AG04450 (cell line): ENCODE measurements at places on chromosomes 5 and 9.

DNA sequence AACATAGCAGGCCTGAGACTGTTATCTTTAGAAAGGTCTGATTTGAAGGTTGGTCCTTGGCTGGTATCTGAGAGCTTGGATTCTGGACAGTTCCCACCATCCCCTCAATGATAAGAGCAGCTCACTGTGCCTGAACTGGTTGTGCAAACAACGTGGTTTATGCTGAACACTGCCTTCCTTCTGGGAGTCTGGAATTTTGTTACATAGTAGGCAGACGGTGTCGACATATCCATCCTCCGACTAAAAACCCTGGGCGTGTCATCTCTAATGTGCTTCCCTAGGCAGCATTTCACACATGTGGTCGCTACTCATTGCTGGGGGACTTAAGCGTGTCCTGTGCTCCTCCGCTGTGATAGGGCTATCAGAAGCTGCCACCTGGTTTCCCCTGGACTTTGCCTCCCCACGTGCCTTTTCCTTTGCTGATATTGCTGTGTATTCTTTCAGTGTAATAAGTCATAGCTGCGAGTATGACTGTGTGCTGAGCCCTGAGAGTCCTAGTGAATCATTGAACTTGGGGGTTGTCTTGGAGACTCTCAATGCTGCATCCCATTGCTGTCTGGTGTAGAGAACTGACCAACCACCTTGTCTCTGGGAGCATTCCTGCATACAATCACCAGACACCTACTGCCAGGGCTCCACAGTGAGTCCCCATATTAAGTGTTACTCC, 119.1 kb upstream of the TBC1D2 start:
- DNase-seq, result peak; percentile 65

DNA sequence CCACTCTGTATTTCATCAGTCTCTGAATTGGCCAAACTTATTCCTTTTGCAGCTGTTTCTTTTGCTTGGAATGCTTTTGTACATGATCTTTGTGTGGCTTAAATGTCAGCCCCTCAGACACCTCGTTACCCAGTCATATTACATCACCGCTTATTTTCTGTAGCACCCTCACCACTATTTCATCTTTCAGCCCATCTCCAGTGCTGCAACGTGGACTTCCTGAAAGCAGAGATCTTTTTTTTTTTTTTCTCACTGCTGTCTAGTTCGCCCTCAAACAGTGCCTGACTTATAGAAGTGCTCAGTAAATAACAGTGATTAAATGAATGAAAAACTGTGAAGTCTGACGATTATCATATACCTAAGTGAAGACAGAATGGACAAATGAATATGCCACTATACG, 835 bp downstream of the SRA1 start:
- no peak for DNase-seq

DNA sequence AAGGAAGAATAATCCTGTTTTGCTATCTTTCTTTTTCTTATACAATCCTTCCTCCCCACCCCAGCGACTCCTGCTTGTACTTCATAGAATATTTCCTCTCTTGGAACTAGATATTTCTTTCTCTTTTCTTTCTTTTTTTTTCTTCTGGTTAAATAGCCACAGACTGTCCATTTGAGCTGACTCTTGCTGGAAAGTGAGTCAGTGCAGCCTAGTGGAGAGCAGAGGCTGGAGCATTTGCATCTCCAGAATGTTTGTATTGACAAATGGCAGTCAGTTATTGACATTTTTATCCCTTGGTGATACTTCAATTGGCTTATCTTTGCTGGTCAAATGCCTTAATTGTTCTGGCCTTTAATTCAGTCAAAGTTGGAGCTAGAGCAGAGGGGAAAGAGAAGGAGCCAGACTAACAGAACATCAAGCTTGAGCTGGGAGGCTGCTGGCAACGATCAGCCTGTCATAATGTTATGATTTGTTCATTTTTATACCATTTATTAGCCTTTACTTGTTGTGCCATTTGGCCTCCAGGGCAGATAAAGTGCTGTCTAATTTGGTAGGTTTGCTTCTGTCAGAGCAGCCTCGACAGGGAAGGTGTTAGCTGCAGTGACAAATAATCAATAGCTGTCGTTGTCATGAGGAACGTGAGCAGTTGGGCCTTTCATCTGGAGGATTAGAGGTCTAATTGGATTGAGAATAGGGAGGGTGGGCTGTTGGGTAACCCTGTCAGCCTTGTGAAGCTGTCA, 69.0 kb downstream of the INVS start:
- DNase-seq, result no peak

DNA sequence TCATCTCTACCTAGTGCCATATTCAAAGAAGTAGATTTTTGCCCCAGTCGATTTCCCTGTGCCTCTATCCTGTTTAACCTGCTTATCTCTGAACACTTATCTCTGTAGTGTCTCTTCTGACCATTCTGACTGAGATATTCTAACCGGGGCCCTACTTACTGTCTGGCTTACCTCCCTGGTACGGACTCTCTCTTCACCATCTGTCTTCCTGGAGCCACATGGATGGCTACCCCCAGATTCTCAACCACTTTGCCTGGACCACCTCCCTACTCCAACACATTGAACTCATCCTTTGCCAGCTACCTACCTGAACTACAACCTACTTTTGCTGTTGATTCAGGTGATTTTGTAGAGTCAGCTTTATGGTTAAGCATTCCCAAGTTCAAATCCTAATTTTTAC, 397.4 kb upstream of the SLC24A2 start:
- no peak for DNase-seq

- no peak for DNase-seq
Measured at GRCh38 chr5:43287493-43287892, 25.7 kb downstream of the HMGCS1 start.

- DNase-seq, result no peak
Measured at GRCh38 chr5:154513669-154514084, 35.6 kb upstream of the HAND1 start.

DNA sequence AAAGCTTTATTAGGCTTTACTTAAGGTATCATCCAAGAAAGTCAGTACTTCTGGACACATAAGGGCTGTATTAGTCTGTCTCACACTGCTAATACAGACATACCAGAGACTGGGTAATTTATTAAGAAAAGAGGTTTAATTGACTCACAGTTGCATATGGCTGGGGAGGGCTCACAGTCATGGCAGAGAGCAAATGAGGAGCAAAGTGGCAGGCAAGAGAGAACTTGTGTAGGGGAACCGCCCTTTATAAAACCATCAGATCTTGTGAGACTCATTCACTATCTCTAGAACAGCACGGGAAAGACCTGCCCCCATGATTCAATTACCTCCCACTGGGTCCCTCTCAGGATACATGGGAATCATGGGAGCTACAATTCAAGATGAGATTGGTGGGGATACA, 49.2 kb upstream of the SLC44A1 start:
- no peak for DNase-seq

GRCh38 chr5:106397700-106398099, 1273.0 kb downstream of the EFNA5 start:
- peak; percentile 78 for DNase-seq

DNA sequence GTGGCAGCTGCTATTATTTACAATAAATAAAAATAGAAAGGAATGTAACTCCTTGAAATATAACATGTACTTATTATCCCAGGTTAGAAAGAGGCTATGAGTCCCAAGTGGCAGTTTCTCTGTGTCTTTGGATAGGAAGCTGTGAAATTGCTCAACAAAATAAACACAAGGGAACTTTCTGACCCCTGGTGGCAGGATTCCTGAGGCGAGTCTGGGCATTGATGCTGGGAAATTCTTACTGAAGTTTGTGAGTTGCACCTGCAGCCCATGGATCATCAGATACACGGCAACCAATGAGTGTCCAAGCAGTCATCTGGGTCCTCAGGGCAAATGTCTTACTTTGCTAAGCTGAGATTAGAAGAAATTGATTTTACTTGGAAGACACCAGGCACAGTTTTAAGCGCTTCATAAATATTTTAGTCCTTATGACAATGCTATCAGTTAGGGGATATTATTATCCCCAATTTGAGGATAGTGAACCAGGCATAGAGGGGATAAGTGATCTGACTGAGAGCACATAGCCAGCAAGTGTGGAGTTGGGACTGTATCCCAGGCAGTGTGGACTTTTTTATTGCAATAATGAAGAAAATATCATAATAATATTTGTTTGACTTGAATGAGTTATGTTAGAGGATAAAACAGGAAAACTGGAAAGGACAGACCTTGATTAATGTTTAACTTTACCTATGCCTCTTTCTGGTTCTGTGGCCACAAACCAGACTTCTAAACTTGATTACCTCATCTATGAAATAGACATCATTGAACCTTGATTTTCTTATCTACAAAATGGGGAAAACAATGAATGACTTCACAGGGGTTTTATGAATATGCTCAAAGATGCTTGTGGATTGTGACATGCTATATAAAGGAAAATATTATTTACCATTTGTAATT, 265.5 kb upstream of the ADAMTSL1 start:
- DNase-seq, result no peak

- no peak for DNase-seq
Measured at GRCh38 chr5:8864053-8864452, 681.8 kb downstream of the SEMA5A start.

- no peak for DNase-seq
Measured at GRCh38 chr9:131407717-131408195, 13.9 kb downstream of the PRRC2B start.

DNA sequence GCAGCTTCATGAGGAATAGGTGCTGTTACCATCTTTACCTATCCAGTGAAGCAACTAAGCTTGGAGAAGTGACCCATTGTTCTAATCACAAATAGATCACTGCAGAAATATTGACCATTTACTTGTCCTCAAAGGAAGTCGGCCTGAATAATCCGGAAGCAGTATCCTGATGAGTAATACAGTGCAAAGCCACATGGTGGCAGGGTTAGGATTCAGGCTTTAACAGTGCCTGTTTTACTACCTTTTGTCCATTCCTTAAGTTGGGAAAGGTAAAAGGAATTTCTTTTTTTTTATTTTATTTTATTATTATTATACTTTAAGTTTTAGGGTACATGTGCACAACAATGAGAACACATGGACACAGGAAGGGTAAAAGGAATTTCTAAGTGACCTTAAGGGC, 336.3 kb downstream of the KDM4C start:
- no peak for DNase-seq

DNA sequence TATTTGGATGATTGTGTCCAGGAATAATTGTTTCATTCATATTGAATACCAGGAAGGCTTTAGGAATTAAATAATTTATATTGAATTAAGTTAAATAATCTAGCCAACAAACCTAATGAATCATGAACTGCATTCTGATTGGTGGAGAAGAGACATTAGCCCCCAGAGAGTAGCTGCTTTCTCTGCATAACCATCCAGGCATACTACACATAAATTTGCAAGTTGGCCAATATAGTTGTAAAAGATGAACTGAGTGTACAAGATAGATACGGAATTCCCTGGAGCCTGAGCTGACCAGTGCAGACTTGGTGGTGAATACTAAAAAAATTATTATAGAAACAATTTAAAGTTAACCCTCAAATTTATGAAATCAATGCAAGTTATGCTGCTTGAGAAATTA, 311.8 kb upstream of the KIF2A start:
- no peak for DNase-seq

GRCh38 chr9:113580041-113580953, 116.8 kb downstream of the RGS3 start:
- DNase-seq, result no peak

GRCh38 chr9:122281368-122281767, 16.7 kb downstream of the MRRF start:
- no peak for DNase-seq

DNA sequence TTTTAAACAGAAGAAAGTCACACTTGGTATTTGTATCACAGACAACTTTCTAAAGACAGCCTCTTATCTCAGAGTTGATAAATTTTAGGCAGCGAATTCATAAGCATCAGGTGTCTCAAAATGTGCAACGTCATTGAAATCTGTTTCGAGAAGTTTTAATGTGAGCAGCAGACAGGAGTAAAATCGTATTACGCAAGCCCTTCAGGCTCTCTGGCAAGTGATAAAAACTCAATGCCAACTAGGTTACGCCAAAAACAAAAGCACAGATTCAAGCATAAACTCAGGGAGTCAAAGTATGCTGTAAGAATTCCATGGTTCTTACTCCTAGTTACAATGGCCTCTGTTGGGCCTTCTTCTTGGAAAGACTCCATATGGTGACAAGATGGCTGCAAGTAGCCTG, 244.7 kb downstream of the SEMA5A start:
- no peak for DNase-seq

- DNase-seq, result peak; percentile 20
Measured at GRCh38 chr9:94212091-94212490, 47.0 kb upstream of the ZNF169 start.

DNA sequence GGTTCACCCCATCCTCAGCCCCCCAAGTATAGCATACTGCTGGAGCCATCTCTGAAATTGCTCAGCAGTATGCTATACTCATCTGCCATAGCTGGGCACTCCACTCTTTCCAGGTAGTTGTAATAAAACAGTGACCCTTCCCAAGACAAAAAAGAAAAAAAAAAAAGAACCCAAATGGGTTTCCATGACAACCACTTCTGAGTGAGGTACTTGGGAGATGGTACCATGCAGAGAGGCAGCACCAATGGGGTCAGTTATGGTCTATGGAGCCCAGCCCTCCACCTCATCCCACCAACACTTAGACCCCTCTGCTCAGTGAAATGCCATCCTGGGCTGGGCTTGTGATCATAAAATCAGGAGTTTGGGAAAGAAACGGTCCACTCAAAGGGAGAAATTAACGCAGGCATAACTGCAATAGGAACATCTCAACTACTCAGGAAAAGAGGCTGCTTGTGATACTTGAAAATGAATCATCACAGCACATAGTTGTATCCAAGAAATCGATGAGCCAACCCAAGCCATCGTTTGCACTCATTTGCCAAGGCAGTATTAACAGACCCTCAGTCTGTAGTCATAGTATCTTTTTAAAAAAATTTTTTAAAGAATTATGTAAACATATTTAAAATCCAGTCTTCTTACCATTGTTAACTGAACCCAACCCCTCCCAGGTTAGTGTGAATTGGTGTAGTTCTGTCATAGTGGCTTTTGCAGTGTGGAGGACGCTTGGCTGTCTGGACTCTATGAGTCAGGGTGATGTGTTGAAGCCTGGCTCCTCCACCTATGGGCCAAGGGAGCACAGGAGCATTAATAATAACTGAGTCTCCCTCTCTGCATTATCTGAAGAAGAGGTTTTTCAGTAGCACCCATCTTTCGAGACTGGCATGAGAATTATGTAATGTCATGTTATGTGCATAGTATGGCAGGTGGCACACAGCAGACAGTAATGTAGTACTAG, 402.7 kb downstream of the SPOCK1 start:
- DNase-seq, result no peak

- no peak for DNase-seq
Measured at GRCh38 chr5:14440223-14440581, 141.4 kb upstream of the OTULINL start.

DNA sequence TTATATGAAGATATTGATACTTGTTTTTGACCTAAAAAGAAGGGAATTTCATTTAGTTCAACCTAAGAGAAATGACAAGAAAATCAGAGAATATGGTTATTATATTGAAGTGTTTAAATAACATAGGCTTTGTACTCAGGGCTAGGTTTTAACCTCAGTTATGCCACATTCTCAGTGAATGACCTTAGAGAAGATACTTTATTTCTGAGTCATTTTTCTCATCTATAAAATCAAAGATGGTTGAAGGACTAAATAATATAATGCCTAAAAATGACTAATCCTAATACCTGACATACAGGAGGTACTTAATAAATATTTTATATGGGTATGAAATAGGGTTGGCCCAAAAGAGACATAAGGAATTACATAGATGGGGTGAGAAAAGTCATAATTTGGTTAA, 32.3 kb downstream of the DIMT1 start:
- no peak for DNase-seq
